ENCODE measurements at places on chromosomes 2 and 18.

DNA sequence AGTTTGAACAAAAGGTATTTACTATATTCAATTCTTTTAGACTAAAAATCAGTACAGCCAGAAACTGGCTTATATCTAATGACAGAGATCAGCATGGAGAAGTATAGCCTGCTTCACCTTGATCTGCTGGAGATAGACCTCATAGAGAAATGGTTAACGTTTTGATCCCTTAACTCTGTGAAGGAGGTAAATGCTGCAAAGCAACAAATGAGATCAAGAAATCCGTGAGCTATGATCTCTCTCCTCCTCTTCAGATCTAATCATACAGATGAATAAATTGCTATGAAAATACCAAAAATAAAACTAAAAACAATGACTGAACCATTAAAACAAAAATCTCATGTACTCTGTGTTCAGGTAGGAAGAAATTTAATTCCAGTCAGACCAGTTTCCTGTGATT lies 42.8 kb downstream of the KLHL14 start:
- no peak for DNase-seq

DNA sequence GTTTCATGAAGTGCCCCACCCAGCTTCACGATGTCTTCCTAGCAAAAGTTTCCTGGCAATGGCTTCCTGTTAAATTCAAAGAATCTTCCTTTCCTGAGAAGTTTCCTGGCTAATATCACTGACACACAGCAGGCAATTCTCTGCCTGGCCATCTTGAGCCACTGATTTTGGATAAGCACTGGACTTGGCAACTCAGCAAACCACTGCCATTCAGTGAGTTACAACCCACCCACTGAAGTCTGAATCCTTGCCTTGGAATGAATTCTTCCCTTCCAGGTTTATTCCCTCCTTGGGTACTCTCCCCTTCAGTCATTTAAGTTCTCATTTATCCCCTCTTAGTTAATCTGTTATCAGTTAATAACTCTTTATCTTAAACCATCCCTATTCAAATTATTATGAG lies 426.0 kb downstream of the MBD2 start:
- no peak for DNase-seq

DNA sequence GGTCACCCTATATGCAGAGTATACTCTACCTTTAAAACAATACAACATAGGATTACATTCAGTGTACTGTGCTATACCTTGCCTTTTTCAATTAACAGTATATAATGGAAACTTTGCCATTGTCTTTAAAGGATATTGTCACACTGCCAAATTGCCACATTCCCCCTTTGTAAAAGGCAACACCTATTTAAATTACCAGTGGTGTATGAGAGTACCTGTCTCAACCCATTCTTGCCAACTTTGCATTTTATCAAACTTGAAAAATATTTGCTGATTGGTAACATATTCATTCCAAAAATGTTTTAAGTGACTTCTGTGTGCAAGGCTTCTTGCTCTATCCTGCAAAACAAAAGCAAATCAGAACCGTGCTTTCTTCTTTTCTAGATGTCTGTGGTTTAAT lies 92.9 kb downstream of the FMNL2 start:
- DNase-seq: no peak

DNA sequence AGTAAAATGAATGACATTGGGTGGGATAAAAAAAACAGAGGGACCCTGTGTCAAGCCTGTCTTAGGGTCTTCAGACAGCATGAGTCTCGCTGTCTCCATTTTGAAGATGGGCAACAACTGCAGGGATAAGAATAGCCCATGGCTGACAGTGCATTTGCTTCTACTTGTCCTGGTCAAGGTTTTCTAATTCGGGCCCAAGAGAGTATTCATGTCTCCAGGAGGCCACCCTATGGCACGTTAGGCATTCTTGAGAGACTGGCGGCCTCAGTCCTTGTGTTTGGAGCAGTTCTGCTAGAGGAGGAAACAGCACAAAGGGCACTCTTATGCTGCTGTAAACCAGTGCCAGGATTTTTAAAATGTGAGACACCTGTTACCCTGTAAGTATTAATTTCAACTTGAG lies 9.5 kb upstream of the MYL1 start:
- no peak for DNase-seq

GRCh38 chr2:70834881-70835280 lies 735 bp downstream of the CD207 start:
- DNase-seq: no peak

- DNase-seq: no peak
These were observed 84.7 kb downstream of the BCL2 start for GRCh38 chr18:63234841-63235240.

DNA sequence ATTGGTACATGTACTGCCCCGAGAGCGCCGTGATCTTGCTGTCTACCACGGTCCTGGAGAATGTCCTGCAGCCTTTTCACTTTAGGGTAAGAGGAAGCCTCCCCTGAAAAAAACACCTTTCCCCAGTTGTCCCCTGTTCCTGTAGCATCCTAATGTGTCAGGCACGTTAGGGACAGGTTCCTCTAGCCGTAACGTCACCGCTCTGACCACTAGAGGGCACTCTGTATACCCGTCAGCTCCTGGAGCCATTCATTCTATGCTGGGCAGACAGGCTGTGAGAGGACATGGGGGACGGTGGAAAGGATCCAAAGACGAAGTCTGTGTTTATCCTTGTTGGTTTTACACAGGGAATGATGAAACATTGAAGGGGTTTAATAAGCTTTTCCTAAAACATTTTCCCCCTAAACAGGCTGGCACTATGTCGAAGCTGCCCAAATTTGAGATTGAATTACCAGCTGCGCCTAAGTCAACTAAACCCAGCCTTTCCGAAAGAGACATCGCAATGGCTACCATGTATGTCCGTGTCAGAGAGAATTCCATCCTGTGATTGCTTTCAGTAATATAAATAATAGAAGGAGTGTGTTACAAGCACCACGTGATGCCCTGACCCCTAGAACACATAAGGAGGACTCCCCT lies 12.7 kb downstream of the RMC1 start:
- no peak for DNase-seq

GRCh38 chr2:95030496-95030895 lies 5.0 kb downstream of the MAL start:
- DNase-seq: no peak
